ENCODE measurements at places on chromosomes 7 and 10.

DNA sequence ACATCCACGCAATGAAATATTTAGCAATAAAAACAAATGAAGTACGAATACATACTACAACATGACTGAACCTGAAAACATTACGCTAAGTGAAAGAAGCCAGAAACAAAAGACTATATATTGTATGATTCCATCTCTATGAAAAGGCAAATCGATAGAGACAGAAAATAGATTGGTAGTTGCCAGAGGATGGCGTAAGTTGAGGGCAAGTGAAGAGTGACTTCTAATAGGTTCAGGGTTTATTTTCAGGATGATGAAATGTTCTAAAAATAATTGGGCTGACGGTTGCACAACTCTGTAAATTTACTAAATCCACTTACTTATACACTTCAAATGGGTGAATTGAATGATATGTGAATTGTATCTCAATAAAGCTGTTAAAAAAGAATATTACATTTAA, 39.5 kb upstream of the TECTB start:
- DNase-seq = no peak

DNA sequence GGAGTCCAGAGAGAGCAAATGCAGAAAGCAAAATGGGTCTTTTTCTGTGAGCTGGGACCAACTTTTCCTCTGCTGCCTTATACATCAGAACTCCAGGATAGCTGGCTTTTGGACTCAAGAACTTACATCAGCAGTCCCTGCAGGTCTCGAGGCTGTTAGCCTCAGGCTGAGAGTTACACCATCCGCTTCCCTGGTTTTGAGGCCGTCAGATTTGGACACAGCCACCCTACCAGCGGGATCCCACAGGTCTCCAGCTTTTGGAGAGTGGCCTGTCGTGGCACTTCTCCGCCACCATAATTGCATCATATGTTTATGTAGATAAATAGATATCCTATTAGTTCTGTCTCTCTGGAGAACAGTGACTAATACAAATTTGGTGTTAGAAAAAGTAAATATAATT, 64.2 kb downstream of the TRIL start:
- no peak for DNase-seq

- DNase-seq = no peak
These were observed 164.9 kb downstream of the DGKI start for GRCh38 chr7:137681657-137682562.

GRCh38 chr10:19874190-19874589, 58.0 kb downstream of the PLXDC2 start:
- no peak for DNase-seq

GRCh38 chr10:110212119-110213006, 5.0 kb downstream of the MXI1 start:
- DNase-seq = peak; percentile 38

DNA sequence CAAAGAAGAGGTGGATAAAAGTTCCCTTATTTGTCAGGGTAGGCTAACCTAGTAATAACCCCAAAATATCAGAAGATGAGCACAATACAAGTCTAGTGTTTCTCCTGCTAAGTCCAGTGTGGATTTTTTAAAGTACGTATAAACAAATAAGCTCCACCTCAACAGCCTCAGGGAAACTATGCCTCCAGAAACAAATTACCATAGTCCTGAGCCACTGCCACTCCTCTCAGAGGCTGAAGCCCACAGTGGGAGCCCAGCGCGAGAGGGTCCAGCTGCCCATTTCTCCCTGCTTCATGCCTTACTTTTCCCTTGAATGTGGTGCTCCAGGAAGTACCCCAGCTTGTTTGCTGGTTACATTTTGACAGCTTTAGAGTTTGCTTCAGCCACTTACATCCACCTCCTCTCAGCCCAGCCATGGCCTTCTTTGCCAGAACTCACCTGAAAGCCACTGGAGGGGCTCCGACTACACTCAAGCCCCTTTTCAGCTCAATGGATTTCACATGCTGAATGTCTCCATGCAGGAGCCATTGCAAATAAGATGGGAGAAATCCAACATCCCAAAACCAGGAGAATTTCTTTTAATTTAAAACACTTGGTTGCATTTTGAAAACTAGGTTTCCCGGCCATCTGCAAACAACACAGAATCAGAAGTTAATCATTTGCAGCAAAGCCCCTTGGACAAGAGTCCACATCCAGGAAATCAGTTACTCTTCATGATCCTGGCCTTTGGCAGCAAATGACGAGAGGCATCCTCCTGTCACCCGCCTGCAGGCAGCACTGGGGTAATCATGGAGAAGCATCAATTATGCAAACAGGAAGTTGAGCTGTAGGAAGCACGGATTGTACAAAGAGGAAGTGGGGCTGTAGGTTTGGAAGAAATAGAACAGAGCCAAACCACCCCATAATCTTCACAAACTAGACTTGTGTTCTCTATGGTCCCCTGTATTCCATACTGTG, 138.1 kb downstream of the HERPUD2 start:
- DNase-seq = no peak

- no peak for DNase-seq
These were observed 27.9 kb upstream of the EIF5AL1 start for GRCh38 chr10:79484476-79484875.

DNA sequence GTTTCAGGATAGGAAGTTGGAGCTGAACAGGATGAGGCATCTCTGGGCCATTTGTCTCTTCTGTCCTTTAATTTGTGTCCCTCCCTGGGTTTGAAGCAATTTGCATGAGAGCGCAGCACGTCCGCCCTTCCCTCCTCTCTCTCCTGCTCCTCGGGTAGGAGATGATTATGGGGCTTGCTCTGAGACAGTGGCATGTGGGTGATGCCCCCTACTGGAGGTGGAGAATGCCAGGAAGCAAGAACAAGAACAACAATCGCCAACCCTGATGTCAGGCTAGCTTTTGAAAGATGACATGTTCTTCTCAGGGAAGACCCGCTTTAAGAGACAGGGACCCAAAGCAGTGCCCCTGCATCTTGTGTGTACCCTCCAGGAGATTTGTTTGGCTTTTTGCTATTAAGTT, 63.9 kb upstream of the LOXL4 start:
- no peak for DNase-seq
